Esophagus muscularis mucosa (tissue), 4 donors: ENCODE measurements at places on chromosomes 2 and 18. TPM values are rescaled to one million over a fixed set of nuclear protein-coding genes. Genes with fewer than 3 reads are reported as not detected.

GRCh38 chr2:1793001-1793867 lies 48.9 kb upstream of the PXDN start:
- no peaks in the 10 kb centered on the region for H3K36me3 ChIP-seq
- no peak for DNase-seq
- H3K4me3 ChIP-seq, result no peak overlapping the region
- H3K27ac ChIP-seq, result no peak overlapping the region
- peaks cover 21% of the 10 kb centered on the region for H3K4me1 ChIP-seq

Gene SLC4A5
- total RNA-seq, result 1.2 TPM

GRCh38 chr2:180017784-180018183 lies 10.7 kb upstream of the CWC22 start:
- no peaks in the 10 kb centered on the region for H3K4me1 ChIP-seq
- H3K27me3 ChIP-seq, result no peaks in the 10 kb centered on the region
- H3K4me3 ChIP-seq, result no peak overlapping the region
- DNase-seq, result no peak

DNA sequence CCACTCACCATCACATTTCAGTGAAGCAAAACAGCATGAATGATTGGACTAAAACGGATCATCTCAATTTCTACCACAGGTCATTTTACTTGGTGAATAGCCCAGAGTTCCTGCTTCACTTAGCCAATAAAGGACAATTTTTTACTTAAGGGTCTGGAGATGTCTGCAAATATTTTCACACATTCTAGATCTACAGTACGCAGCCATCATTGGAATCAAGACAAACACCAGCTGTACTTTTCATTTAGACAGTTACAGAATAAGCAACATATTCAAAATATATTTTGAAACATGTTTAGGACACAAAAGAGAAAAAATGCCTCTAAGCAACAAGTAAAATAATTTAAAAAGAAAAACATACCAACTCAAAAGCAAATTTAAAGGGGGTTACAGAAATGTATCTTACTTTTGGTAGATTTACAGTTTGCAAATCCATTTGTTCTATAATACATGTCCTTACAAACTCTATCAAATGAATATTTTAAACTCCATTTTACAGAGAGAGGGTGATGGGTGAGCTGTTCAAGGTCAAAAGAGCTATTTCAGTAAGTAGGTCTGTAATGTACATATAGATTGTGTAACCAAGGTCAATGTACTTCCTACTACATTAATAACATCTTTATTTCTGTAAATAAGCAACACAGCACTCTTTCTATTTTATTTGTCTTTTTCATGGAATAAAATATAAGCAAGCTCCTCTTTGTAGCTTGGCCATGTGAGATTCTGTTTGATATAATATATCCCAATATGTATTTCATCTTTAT lies 13.4 kb downstream of the PPP1R1C start:
- no peaks in the 10 kb centered on the region for H3K36me3 ChIP-seq
- H3K27ac ChIP-seq, result no peak overlapping the region
- H3K27me3 ChIP-seq, result no peaks in the 10 kb centered on the region
- no peak overlapping the region for H3K4me3 ChIP-seq
- no peaks in the 10 kb centered on the region for H3K4me1 ChIP-seq

Gene AGXT
- not detected for total RNA-seq

GRCh38 chr18:62060820-62061219 lies 126.0 kb downstream of the PIGN start:
- H3K4me1 ChIP-seq, result no peaks in the 10 kb centered on the region
- H3K27me3 ChIP-seq, result no peaks in the 10 kb centered on the region
- no peak overlapping the region for H3K27ac ChIP-seq
- H3K4me3 ChIP-seq, result no peak overlapping the region
- DNase-seq, result no peak
